NCI-H1930 (cell line): ENCODE measurements at places on chromosomes 3 and 15.

GRCh38 chr3:134407239-134407625, 33.0 kb upstream of the AMOTL2 start:
- DNase-seq = no peak

- DNase-seq = no peak
Observed at GRCh38 chr15:81293728-81294515, 30.0 kb downstream of the STARD5 start.

DNA sequence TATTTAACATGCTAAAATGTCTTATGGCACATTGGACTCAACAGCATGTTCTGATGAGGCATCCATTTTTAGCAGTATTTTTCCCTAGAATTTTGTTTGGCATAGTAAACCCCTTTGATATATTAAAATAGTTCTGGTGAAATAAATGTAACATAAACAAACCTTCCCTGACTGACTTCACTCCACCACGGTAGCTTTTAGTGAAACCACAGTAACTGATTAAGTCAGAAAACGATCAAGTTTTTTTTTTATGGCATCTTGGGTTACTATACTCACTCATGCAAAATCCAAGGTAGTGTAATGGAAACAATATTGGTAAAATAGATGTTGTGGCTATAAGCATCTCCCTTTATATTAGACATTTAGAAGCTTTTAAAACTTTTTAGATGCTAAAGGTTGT, 2.8 kb downstream of the SERP1 start:
- no peak for DNase-seq

GRCh38 chr3:109774108-109774507, 436.8 kb upstream of the DPPA4 start:
- DNase-seq = no peak

DNA sequence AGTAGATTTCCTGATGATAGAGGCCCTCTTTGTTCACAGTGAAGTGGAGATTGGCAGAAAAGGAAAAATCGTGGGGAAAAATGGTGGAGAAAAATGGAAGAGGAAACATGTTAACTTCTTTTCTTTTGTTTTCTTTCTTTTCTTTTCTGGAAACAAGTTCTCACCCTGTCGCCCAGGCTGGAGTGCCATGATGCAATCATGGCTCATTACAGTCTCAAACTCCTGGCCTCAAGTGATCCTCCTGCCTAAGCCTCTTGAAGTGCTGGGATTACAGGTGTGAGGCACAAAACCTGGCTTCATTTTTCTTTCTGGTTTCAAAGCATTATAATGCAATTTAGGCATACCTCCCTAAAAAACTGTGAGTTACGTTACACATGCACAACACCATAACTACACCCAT, 464.2 kb downstream of the MECOM start:
- no peak for DNase-seq

- DNase-seq = no peak
Observed at GRCh38 chr15:61243983-61244593, 15.0 kb upstream of the RORA start.

- DNase-seq = no peak
Observed at GRCh38 chr15:62711691-62712454, 330.7 kb upstream of the TPM1 start.

DNA sequence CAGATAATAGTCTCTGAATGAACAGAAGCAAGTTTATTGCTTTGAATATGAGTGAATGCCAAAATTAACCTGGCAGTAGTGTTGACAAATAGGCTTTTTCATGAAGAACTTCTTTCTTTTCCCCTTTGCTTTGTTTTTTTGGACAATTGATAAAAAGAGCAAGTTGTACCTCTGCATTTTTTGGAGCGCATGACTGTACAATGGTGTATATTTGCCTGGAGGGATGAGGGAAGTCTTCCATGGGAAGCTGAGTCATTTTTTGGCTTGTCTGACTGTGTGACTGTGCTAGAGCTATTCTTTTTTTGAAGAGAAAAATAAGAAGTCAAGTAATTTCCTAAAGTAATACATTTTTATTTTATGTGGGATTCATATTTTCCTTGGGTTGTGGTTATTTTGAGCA, 186.9 kb downstream of the KLHL25 start:
- DNase-seq = no peak

GRCh38 chr3:113867506-113867905, 28.9 kb downstream of the GRAMD1C start:
- no peak for DNase-seq
